Uterine smooth muscle cell (primary cell): ENCODE measurements at places on chromosomes 4 and X. TPM values are rescaled to one million over a fixed set of nuclear protein-coding genes. Genes with fewer than 3 reads are reported as not detected.

ZNF595 gene
- 11.1 and 14.0 TPM in 2 replicates for total RNA-seq

ATP2B3 gene
- under 0.01 TPM in 1 of 2 replicates, not detected in the other for total RNA-seq

PRSS12 gene
- total RNA-seq = 13.7 and 21.4 TPM in 2 replicates

RAB9B gene
- 1.1 and 3.2 TPM in 2 replicates for total RNA-seq

ANTXR2 gene
- 147 and 264 TPM in 2 replicates for total RNA-seq

SPANXA2 gene
- total RNA-seq = not detected in 2 replicates

SHROOM4 gene
- total RNA-seq = 0.55 and 0.62 TPM in 2 replicates

ERVMER34-1 gene
- under 0.01 TPM in 2 replicates for total RNA-seq

CT45A10 gene
- total RNA-seq = not detected in 2 replicates

FAT4 gene
- 6.6 and 9.9 TPM in 2 replicates for total RNA-seq

NUDT10 gene
- 6.2 and 6.3 TPM in 2 replicates for total RNA-seq

CISD2 gene
- 30.2 and 33.4 TPM in 2 replicates for total RNA-seq

BEND2 gene
- total RNA-seq = not detected in 2 replicates
